ENCODE measurements at places on chromosomes 6 and 20. TPM values are rescaled to one million over a fixed set of nuclear protein-coding genes. Genes with fewer than 3 reads are reported as not detected.
A peak's percentile ranks its signal among the peaks of the same experiment; 100 is the strongest.

DNA sequence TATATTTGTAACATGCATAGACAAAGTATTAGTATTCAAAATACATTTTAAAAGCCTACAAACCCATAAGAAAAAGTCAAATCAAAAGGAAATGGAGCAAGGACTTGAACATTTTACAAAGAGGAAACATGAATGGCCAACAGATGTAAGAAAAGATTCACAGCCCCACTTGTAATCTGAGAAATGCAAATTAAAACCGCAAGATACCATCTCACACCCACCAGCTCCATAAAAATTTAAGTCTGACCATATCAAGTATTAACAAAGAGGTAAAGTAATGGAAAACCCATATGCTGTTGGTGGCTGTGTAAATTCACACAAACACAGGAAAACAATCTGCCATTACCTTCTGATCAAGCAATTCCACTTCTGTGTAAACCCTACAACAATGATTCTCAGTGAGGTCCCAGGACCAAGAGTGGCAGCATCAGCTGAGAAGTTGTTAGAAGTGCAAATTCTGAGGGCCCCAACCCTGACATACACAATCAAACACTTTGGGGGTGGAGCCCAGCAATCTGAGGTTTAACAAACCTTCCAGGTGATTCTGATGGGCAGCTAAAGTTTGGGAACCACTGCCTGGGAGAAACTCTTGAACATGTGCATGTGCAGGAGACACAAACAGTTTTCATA is 30.9 kb downstream of the BCL2L1 start:
- no peak for DNase-seq

GRCh38 chr6:5453546-5453945 is 192.2 kb downstream of the FARS2 start:
- DNase-seq = no peak

The ELOVL4 gene
- 6.7 TPM for total RNA-seq

The CCDC170 gene
- total RNA-seq = 1.4 TPM

DNA sequence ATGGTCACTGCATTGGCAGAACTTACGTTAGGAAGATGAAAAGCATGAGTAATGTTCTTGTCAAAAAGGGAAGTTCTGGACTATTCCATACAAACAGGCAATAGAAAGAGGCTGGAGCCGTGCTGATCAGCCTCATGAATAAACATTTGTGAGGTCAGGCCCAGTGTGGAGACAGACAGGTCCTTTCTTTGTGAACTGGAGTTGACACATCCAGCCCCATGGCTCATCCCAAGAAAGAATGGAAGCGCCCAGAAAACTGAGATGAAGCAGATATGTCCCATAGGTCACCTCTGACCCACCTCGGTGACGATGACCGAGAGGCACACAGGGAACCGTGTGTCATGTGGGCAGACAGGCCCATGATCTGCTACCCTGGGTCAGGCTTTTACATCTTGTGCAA is 276.0 kb upstream of the SGK1 start:
- no peak for DNase-seq

DNA sequence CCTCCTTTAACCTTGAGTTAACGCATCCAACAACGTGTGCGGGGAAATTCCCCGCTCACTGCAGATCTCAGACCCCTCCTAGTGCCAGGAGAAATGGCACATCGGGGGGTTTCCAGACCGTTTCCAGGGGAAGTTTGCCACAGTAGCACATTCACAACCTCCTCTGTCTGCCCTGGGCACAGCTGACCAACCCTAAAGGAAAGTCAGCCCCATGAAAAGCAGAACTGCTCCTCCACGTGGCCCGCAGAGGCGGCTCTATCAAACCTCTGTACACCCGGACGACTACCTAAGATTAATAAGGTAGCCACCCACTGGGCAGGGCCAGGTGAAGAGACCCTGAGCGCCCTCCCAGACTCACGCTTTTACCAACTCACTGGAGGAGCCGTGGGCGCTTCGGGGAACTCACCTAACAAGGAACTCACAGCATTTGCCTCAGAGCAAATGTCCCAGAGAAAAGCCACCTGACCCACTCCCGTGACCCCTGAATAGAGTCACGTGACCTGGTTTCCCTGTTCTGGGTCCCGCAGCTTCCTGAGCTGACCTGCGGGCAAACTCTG is 93.1 kb downstream of the PRND start:
- no peak for DNase-seq

- no peak for DNase-seq
These were observed 654.0 kb downstream of the QKI start for GRCh38 chr6:164068527-164068926.

DNA sequence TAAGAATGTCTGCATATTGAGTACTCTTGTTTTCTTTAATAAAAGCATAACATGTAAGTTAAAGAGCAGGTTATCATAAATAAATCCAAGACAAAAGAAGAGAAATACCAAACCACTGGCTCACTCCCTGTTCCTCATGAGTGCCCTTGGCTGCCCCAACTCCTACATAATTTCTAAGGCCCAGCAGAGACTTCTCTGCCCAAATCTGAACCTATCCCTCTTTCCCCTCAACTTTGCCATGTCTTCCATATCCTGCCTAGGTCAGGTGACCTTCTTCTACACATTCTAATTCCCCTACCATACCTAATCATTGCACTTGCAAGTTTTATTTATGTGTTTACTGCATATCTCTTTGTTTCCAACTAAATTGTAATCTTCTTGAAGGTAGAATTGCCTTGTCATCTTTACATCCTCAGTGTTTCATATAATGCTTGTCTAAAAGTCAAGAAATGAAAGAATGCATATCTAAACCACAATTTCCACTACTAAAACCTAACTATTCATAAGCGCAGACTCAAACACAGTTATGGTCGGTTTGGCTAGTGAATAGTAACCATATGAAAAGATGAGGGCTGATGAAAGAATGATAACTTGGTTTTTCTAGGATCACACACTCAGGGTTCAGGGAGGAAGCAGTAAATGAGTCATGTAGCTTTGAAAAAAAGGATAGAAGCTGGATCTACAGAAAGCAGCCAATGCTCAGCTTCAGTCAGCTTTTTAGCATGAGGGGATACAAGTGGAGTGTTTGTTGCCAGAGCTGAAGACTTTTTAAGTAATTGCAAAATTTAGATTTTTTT is 53.3 kb upstream of the EYA4 start:
- DNase-seq = peak; percentile 11

The MATN4 gene
- total RNA-seq = not detected

- peak; percentile 78 for DNase-seq
These were observed 101.7 kb upstream of the FOXA2 start for GRCh38 chr20:22686097-22686496.

The ZFP57 gene
- total RNA-seq = not detected

The PNPLA1 gene
- total RNA-seq = 1.4 TPM
